ENCODE measurements at places on chromosomes 12 and 14. TPM values are rescaled to one million over a fixed set of nuclear protein-coding genes. Genes with fewer than 3 reads are reported as not detected.
A peak's percentile ranks its signal among the peaks of the same experiment; 100 is the strongest.

DNA sequence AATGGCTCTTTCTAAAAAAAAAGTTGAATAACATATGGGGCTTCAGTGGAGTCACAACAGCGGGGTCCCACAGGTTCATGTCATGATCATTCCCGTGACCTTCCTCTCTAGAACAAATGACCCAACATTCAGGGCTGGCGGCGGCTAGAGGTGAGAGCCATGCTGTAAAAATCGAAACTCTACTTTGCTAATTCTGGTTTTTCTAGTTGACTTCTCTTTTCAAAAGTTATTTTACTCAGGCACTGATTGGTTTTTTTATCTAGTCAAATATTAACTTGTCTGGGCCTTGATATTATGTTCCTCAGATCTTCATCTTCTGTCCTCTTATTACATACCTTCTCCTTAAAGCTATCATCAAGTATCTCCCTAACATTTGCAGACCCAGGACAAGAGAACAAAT is 402.9 kb upstream of the SOX5 start:
- H3K27me3 ChIP-seq = no peaks in the 10 kb centered on the region
- no peaks in the 10 kb centered on the region for H3K36me3 ChIP-seq
- H3K27ac ChIP-seq = no peak overlapping the region
- no peaks in the 10 kb centered on the region for H3K4me1 ChIP-seq

DNA sequence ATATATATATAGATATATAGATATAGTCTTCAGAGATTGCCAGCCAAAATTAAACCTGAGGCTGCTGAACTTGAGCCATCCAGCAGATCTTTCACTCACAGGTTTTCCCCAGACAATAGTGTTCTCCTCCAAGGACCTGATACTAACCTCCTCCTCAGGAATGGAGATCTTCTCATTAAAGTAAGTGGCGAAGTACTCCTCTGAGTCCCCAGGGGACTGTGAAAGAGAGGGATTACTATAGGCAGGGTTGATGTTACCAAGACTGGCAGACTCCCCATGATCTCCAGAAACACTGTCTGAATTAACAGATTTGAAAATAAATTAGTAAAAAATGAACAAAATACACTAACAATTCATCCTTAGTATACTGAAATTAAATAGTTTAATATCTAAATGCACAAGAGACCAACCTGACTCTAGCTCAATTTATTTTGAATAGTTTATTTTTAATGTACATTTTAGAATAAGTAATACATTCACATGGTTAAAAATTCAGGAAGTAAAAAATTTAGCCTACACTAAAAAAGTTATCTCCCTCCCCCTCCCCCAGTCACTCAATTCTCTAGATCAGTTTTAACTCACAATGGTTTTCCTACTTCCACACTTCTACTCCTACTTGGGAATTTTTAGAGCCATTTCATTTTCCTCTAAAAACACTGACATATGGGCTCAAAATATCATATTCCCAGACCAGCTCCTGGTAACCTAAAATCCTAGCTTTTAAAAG is 17.7 kb downstream of the SLC11A2 start:
- H3K27me3 ChIP-seq = no peaks in the 10 kb centered on the region
- DNase-seq = no peak

GRCh38 chr12:91009319-91009950 is 4.7 kb upstream of the EPYC start:
- no peaks in the 10 kb centered on the region for H3K36me3 ChIP-seq
- no peak overlapping the region for H3K4me3 ChIP-seq
- no peak for DNase-seq
- H3K4me1 ChIP-seq = no peaks in the 10 kb centered on the region
- no peak overlapping the region for H3K27ac ChIP-seq
- H3K27me3 ChIP-seq = no peaks in the 10 kb centered on the region

The VSX2 gene
- not detected for total RNA-seq

- no peak overlapping the region for H3K27ac ChIP-seq
- no peaks in the 10 kb centered on the region for H3K36me3 ChIP-seq
- DNase-seq = no peak
- H3K4me1 ChIP-seq = peaks cover 2% of the 10 kb centered on the region
- H3K27me3 ChIP-seq = no peaks in the 10 kb centered on the region
- H3K4me3 ChIP-seq = no peak overlapping the region
Observed at GRCh38 chr12:131137009-131137835, 183.5 kb downstream of the ADGRD1 start.

- peak overlapping the region; percentile 78 for H3K27ac ChIP-seq
- H3K36me3 ChIP-seq = no peaks in the 10 kb centered on the region
- DNase-seq = peak; percentile 39
- no peak overlapping the region for H3K4me3 ChIP-seq
Observed at GRCh38 chr12:124428136-124428791, 133.4 kb downstream of the RFLNA start.

The LRTM2 gene
- not detected for total RNA-seq

DNA sequence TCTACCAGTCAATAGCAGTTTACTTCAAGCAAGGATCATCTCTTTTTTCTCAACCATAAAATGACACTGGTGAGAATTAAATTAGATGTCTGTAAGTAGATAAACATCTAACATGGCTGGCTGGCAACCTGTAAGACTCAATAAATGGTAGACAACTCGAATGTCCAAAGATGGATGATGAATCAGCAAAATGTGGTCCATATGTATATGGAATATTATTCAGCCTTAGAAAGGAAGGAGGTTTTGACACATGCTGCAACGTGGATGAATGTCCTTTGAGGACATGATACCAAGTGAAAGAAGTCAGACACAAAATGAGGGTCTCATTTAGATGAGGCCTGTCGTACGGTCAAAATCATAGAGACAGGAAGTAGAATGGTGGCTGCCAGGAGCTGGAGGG is 46.2 kb downstream of the SPRING1 start:
- H3K4me1 ChIP-seq = peaks cover 8% of the 10 kb centered on the region
- H3K4me3 ChIP-seq = no peak overlapping the region
- no peak for DNase-seq
- H3K27ac ChIP-seq = no peak overlapping the region
- H3K27me3 ChIP-seq = peaks cover 21% of the 10 kb centered on the region

The KRT72 gene
- total RNA-seq = not detected

DNA sequence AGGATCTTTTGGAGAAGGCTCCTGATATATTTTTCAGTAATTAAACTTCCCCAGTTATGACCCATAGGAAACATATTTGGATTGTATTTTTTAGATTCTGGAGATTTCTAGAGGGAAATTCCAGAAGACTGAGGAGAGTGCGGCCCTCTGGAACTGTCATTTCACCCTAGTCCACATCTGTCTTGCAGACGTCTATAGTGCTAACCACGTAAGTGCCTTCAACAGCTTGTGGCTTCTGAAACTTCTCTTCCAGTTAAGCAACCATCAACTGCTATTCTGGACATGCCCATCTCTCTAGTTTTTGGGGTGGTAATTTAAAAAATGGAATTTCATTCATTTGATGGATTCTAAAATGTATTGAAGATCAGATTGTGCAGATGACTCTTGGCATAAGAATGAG is 1098.8 kb downstream of the TMEM121 start:
- DNase-seq = no peak
- H3K27me3 ChIP-seq = peaks cover 8% of the 10 kb centered on the region
- H3K4me1 ChIP-seq = no peaks in the 10 kb centered on the region
- H3K27ac ChIP-seq = no peak overlapping the region

DNA sequence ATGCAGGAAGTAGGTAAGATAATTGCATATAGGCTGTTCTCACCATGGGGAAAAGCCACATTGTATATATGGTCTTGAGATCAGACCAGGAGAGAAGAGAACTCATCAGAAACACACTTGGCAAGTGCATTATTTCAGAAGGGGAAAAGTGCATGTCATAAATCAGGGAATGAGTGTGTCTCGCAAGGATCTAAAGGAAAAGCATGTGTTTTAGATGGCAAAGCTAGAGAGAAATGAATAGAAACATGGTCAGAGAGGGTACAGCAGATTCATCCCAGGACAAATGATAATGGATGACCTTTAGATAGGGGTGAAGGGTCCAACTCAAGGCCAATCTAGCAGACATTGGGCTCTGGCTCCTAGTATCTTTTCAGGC is 230.2 kb upstream of the NAV3 start:
- no peak overlapping the region for H3K4me3 ChIP-seq
- no peak overlapping the region for H3K27ac ChIP-seq
- no peaks in the 10 kb centered on the region for H3K36me3 ChIP-seq
- H3K27me3 ChIP-seq = no peaks in the 10 kb centered on the region
- no peak for DNase-seq
- no peaks in the 10 kb centered on the region for H3K4me1 ChIP-seq

The TAS2R9 gene
- not detected for total RNA-seq

GRCh38 chr12:71904629-71905028 is 34.0 kb upstream of the TPH2 start:
- no peaks in the 10 kb centered on the region for H3K27me3 ChIP-seq
- DNase-seq = no peak
- H3K27ac ChIP-seq = no peak overlapping the region
- no peaks in the 10 kb centered on the region for H3K36me3 ChIP-seq
- H3K4me1 ChIP-seq = no peaks in the 10 kb centered on the region
- no peak overlapping the region for H3K4me3 ChIP-seq

The ASCL1 gene
- not detected for total RNA-seq

The KERA gene
- not detected for total RNA-seq

The HOXC10 gene
- not detected for total RNA-seq

The ISCA2 gene
- total RNA-seq = 16.5 TPM

GRCh38 chr14:104869669-104870367 is 4.8 kb downstream of the CEP170B start:
- H3K27ac ChIP-seq = no peak overlapping the region
- no peaks in the 10 kb centered on the region for H3K36me3 ChIP-seq
- no peaks in the 10 kb centered on the region for H3K27me3 ChIP-seq
- no peak for DNase-seq

Measured in transverse colon (tissue), 4 donors.